ENCODE measurements at places on chromosomes 1 and 21.

DNA sequence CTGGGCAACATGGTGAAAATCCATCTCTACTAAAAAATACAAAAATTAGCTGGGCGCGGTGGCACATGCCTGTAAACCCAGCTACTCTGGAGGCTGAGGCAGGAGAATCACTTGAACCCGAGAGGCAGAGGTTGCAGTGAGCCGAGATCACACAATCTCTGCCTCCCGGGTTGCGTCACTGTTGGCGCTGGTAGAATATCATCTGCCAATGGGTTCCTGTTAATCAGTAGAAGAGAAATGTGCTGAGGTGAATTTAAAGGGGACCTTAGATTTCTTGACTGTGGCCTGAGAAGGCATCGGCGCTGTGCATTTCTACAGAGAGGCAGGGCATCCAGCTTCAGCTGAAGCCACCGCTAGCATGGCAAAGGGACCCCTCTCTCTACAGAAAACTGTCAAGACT, 68.0 kb downstream of the TGFB2 start:
- no peak for DNase-seq

DNA sequence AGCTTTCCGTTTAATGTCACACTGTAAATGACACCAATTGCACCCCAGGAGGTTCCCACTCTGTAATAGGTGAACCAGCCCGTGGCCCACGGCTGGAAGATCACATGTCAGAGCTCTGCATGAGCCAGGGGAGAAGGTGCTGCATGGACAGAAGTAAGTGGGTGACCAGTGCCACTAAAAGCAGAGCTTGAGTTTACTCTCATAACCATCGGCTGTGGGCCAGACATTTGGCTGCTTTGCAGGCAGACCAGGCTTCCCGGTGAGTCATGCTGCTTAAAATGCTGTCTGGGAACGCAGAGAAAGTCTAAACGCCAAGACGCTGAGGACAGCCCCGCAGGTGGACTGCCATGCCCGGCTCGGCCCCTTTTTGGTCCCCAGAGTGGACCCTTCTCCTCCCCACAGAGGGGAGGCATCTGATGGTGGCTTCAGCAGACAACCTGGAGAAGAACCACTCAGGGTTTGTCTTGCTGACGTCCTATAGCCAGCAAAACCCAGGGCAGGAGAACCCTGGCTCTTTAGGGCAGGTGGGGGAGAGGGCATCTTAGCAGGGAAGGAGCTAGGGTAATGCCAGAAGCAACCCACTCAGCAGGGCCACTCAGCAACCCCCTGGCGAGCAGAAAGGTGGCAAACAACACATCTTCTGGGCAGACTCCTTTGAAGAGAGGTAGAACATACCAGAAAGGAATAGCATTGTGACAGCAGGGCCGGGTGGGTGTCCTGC, 7.3 kb downstream of the KIAA2013 start:
- no peak for DNase-seq

- no peak for DNase-seq
These were observed 5.1 kb upstream of the C1orf159 start for GRCh38 chr1:1120866-1121591.

GRCh38 chr1:196651637-196652215, at the start of gene CFH:
Gene CFH (plus strand): TSS chr1:196652043. CDS start chr1:196652118, 75 bp downstream.
- DNase-seq, result no peak

- peak; percentile 69 for DNase-seq
These were observed 140.9 kb upstream of the ARHGEF16 start for GRCh38 chr1:3313576-3313950.

- DNase-seq, result no peak
These were observed 4.5 kb downstream of the ADARB1 start for GRCh38 chr21:45078877-45079281.

DNA sequence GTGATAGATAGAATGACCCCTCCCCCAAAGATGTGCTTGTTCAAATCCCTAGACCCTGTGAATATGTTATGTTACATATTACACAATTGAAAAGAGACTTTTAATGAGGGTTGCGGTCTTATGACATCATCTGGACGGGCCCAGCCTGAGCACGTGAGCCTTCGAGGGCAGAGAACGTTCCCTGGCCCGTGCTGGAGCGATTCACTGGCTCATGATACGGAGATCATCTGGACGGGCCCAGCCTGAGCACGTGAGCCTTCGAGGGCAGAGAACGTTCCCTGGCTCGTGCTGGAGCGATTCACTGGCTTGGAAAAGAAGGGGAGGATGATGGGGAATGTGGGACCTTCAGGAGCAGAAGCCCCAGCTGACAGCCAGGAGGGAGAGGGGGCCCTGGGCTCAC, 34.4 kb upstream of the COL18A1 start:
- no peak for DNase-seq

GRCh38 chr21:30146558-30147282, 19.9 kb downstream of the CLDN17 start:
- DNase-seq, result no peak

- peak; percentile 78 for DNase-seq
These were observed 9.9 kb upstream of the CFHR4 start for GRCh38 chr1:196877964-196878363.

DNA sequence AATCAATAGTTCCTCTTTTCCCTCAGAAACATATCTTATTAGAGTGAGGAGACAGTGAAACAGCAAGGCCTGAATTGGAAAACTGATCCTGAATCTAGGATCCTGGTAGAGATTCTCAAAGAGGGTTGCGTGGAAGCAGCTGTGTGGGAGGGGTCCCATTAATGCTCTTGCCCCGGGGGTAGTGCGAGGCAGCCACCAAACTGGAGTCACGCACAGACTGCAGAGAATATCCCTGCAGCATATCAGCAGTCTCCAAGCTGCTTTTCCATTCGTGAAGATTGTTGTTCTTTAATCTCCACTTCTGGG, 150.1 kb downstream of the DISC1 start:
- no peak for DNase-seq

GRCh38 chr1:3249631-3250501, 180.9 kb downstream of the PRDM16 start:
- DNase-seq, result no peak

DNA sequence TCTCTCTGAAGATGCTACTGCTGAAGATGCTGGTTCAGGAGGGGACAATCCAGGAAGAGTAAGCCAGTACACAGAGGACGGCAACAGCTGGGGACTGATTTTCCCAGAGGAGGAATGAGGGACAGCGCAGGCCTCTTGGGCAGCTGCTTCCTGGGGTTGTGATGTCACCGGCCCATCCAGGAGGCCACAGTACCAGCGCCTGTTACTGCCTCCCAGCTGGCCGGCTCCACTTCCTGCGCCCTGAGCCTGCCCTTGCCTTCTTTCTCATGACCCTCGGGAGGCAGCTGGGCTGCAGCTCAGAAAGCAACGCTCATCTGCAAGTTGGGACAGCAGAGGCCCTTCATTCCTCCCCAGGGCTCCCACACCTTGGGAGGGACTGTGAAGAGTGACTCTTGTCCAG, 21.9 kb upstream of the ID3 start:
- DNase-seq, result no peak

- DNase-seq, result peak; percentile 46
These were observed 57.4 kb upstream of the MTF2 start for GRCh38 chr1:93021539-93022134.

DNA sequence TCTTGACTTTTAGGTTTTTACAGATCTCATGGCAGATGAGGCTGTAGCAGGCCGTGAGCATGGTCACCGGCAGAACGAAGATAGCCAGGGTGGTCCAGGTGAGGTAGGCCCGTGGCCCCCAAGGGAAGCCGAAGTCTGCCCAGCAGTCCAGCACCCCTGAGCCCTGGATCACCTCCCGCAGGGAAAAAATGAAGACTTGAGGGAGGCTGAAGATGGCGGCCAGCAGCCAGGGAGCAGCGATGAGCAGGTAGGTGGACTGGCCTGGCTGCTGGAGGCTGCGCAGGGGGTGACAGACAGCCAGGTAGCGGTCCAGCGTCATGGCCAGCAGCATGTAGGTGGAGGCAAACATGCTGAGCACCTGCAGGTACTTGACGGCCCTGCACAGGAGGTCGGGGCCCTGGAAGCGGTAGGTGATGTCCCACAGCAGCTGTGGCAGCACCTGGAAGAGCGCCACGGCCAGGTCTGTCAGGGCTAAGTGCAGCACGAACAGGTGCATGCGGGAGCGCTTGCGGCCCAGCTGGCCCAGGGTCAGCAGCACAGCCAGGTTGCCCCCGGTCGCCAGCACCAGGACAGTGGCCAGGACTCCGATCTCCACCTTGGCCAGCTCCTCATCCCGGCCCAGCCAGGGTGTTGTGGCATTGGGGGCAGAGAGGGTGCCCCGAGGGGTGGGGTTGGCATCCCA, 856 bp downstream of the AVPR1B start:
- DNase-seq, result no peak

DNA sequence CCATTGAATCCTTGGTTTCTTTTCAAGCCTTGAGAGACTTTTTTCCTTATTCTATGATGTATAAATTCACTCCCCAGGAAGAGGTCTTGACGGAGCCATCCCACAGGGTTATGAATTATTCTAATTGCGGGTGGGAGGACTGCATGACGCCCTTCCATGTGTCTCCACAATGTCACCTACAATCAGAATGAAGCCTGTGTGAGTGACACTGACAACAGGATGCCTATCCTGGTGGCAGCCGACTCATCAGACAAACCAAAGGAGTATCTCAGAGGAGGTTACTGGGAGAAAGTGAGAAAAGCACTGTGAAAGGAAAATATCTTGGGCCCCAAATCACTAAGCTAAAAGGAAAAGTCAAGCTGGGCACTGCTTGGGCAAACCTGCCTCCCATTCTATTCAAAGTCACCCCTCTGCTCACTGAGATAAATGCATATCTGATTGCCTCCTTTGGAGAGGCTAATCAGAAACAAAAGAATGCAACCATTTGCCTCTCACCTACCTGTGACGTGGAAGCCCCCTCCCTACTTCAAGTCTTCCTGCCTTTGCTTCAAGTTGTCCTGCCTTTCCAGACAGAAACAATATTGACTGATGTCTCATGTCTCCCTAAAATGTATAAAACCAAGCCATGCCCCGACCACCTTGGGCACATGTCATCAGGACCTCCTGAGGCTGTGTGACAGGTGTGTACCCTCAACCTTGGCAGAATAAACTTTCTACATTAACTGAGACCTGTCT, 98.4 kb downstream of the SMYD2 start:
- no peak for DNase-seq

DNA sequence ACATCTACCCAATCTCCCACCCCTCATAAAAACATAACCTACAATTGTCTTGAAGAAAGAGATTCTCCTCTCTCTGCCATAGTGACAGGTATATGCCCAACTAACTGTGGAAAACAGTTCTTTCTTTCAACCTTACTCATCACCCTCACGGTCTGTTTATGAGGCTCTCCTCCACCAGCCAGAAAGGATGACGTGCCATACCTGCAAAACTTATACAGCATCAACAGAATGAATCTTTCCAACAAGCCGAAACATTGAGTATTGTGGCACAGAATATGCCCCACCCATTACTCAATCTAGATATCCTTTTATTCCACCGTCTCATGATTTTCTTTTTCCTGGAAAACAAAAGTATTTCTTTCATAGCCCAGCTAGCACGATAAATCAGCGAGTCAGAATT, 55.7 kb downstream of the RBM11 start:
- DNase-seq, result no peak

- no peak for DNase-seq
These were observed 22.6 kb downstream of the PLCH2 start for GRCh38 chr1:2498648-2499047.

- DNase-seq, result no peak
These were observed 15.9 kb upstream of the S1PR1 start for GRCh38 chr1:101220906-101221305.

DNA sequence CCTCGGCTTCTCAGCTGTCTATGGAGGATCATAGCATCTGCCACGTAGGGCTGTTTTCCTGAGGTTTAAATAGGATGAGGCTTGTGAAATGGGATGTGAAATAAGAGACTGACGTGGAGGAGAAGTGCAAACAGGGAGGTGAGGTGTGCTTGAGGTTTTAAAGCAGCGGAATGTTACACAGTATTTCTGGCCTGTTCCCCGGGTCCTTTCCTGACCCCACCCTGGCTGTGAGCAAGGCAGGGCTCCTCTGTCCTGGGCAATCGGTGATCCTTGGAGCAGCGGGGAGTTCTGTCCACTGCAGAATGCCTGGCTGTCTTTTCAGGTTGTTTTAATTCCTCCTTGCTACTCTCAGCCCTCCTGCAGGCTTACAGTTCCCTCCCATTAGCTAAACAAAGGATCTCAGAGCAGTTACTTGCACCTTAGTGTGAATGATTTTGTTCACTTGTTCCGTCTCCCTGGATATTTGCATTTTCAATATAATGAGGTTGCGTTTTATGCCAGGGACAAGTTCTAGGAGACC, 38.6 kb downstream of the LHX4 start:
- peak; percentile 44 for DNase-seq

GRCh38 chr1:47180603-47181094, 9.2 kb downstream of the PDZK1IP1 start:
- no peak for DNase-seq

DNA sequence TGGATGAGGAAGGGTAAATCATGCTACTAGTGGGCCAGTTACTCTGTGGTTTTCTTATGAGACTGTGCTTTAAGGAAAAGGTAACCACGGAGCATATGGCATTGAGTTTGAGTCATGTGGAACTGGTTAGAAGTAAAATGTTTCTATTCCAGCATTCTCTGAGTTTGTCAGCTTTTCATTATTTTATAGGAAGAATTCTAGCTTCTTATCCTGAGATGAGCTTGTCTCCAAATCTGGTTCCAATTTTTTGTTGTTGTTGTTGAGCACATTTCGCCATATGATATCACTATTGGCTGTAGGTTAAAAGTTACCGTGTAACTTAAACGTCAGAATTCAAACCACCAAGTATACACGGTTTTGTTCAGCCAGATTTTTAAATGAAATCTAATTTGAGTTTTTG, 69.9 kb downstream of the ATF6 start:
- DNase-seq, result no peak

DNA sequence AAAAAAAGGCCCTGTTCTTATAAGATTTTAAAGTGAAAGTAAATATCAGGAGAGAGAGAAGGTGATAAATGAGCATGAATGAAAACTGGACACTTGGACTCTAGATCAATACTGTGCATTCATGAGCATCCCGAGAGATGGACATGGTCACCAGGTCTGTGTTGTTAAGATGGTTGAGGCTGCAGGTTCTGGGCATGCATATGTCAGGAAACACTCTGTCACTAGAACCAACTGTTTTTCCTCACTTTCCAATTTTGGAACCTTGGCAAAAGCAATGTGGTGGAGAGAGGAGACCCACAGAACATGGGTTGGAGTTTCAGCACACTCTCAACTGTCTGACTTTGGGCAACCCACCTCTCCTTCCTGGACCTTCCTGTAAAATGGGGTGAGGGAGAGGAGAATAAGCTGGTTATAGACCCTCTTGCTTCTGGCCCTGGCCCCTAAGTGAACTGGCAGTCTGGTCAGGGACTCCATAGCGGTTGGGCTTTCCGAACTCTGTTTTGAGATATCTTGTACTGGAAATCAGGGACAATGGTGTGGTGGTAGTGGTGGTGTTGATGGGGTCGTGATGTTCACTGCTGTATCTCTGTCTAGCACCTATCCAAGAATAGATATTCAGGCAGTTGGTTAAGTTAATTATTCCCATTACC, 4.2 kb downstream of the MAN1C1 start:
- DNase-seq, result no peak

- DNase-seq, result no peak
These were observed 63.6 kb downstream of the DNM3 start for GRCh38 chr1:171904778-171905450.

DNA sequence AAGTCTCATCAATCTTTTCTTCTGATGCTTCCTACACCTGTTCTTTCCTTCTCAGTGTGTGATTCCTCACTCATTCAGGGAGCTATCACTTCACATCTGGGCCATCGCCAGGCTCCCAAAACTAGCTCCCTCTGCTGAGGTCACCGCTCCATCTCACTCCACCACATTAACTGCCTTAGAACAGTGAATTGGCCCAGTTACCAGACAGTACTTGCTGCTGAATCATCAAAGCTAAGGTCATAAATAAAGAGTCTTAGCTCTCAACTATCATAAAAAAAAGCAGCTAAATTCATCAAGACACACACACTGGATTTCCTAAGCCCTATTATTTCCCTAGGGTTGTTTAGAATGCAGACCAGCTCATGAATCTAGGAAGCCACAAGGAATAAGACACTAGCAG, 18.8 kb upstream of the SRM start:
- no peak for DNase-seq
